MG63 (cell line): ENCODE measurements at places on chromosomes 7 and 10. TPM values are rescaled to one million over a fixed set of nuclear protein-coding genes. Genes with fewer than 3 reads are reported as not detected.

HMX3 gene
- total RNA-seq = 5.0 and 8.6 TPM in 2 replicates

PRSS37 gene
- total RNA-seq = not detected in 2 replicates

ATG9B gene
- not detected in 2 replicates for total RNA-seq

CCDC7 gene
- total RNA-seq = 4.0 and 5.7 TPM in 2 replicates

C10orf105 gene
- total RNA-seq = not detected in 2 replicates

TMEM273 gene
- not detected in 2 replicates for total RNA-seq

- DNase-seq = no peak
These were observed 318.3 kb upstream of the LRRN3 start for GRCh38 chr7:110772615-110773014.

DNA sequence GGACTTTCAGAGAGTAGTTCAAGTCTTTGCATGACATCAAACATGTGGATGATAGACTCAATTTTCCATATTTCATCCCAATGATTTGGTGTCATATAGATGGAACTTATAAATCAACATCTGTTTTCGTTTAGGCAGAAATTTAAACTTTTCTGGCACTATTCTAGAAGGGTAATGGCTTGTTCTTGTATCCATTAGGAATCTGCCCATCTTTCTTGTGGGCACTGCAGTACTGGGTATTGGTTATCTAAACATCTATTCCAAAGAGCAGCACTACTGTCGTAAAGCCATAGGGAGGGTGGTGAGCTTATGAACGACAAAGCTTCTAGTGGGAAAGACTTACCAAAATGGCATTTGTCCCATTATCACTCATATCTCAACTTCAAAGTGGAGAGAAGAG, 273.5 kb downstream of the TWIST1 start:
- DNase-seq = no peak

- no peak for DNase-seq
These were observed 101.9 kb upstream of the TNRC18 start for GRCh38 chr7:5525271-5526099.

GRCh38 chr7:116509982-116510579, 10.5 kb downstream of the CAV2 start:
- no peak for DNase-seq

- DNase-seq = no peak
These were observed 644.4 kb downstream of the KCNMA1 start for GRCh38 chr10:76993213-76993612.

- DNase-seq = no peak
These were observed 624.5 kb downstream of the PARD3 start for GRCh38 chr10:34190580-34190979.

GRCh38 chr7:4074994-4075393, 607.1 kb upstream of the FOXK1 start:
- DNase-seq = no peak

GRCh38 chr10:33333260-33334101, 986 bp downstream of the NRP1 start:
- no peak for DNase-seq

DNA sequence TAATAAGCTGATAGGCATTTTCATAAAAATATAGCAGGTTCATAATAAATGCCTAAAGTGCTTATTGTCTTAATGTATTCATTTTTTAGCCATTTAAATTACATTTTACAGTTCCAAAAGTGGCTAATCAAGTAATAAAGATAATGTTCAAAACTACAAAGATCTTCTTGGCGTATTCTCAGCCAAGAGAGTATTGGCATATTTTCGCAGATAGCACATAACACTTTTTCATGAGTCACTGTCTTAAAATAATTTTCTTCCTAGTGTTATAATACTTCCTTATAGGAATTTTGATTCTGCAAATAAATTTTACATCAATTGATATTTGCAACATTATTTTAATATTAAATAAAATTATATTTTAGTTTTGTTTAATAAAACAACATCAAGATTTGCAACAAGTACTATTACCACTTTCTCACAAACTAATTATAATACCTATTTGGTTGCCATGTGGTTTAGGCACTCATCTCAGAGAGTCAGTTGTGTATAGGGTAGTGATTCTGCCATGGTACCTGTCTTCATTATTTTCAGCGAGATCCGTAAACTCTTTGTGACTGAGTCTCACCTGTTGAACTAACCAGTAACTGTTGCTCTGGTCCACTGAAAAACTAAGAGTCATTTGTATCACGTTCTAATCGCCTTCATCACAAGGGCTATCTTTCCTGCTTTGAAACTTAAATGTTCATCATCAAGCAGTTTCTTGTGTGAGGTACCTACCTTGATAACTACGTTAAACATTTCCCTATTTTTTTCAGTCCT, 152.5 kb upstream of the AKR1E2 start:
- DNase-seq = no peak

GRCh38 chr7:31488562-31489203, 25.2 kb upstream of the ITPRID1 start:
- peak; percentile 55 for DNase-seq

GRCh38 chr10:95526044-95526443, 35.1 kb downstream of the SORBS1 start:
- no peak for DNase-seq

- DNase-seq = no peak
These were observed 10.6 kb downstream of the PDE6C start for GRCh38 chr10:93622942-93623341.

- peak; percentile 59 for DNase-seq
These were observed at the start of gene GATA3 for GRCh38 chr10:8054494-8055407. Gene GATA3 (plus strand): TSS chr10:8054688. CDS start chr10:8055656, 968 bp downstream.

- DNase-seq = peak; percentile 68
These were observed 266 bp upstream of the MDFIC start for GRCh38 chr7:114921631-114922025.
